ENCODE measurements at places on chromosomes 4 and X.

DNA sequence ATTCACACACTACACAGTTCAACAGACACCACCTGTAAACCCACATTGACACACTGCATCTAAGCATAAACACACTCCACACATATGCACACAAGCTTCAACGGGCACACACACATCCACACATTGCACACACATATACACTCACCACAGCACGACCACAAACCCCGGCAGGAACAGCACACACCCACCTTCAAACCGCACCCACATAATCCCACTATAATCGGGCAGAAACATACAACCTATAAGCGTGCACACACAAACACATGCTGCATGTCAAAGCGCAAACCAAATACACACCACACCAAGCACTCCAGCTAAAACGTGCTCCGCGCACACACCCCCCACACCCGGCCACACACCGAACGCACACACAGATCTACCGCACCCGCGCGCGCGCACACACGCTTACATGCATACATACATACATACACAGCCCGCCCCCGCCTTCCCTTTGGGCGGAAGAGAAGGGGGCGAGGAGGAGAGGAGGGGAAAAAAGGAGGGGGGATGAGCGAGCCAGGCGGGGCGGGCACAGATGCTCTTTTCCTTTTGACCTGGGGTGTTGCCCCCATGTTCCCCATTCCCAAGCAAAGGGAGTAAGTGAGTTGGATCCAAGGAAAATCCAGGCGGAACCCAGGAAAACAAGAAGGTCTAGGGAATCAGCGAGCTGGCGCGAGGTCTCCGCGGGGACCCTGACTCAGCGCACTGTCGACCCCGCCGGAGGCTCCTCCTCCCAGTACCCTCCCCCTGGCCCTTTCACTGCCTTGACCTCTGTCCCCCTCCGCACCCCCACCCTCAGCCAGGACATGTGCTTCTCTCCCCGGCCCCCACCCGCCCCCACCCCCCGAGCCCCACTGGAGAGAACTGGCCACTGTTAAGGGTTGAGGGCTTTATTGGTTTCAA lies 9.9 kb downstream of the ARHGAP36 start:
- DNase-seq, result no peak

GRCh38 chr4:89829470-89830138 lies 7.4 kb downstream of the SNCA start:
- DNase-seq, result no peak

- DNase-seq, result no peak
These were observed 1187.6 kb downstream of the RPA4 start for GRCh38 chrX:98071331-98071730.

DNA sequence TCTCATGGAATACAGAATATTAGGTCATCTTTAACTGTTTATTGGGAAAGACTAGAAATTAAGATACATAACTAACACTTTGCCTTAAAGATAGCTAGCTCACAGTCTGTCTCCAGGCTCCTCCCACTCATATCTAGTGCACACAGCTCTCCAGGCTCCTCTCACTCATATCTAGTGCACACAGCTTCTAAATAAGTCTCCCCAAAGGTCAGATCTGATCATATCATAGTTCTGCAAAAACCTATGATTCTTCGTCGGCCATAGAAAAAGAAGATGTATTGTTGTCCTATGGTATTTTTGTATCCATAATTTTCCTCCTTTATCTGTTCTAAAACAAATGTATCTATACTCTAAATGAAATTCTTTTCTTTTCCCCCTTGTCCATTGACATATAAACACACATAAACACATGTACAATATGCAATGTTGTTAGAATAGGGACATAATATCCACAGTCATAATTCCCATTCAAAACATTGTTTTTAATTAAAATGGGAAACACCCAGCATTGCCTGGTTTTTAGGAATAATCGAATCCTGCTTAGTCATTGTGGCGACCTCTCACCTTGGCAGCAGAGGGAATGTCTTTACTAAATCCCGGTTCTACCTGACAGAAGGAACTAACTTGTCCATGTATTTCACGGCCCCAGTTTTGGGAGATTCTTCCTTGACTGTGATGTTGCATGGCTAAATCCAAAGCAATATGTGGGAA lies 1282.0 kb downstream of the PCDH7 start:
- no peak for DNase-seq

- no peak for DNase-seq
These were observed 83.8 kb upstream of the HHIP start for GRCh38 chr4:144562019-144562705.

Data from NCI-H526 treated with DMSO at 0.1 percent for 48 hours (cell line).